ENCODE measurements at places on chromosomes 5 and 9.

DNA sequence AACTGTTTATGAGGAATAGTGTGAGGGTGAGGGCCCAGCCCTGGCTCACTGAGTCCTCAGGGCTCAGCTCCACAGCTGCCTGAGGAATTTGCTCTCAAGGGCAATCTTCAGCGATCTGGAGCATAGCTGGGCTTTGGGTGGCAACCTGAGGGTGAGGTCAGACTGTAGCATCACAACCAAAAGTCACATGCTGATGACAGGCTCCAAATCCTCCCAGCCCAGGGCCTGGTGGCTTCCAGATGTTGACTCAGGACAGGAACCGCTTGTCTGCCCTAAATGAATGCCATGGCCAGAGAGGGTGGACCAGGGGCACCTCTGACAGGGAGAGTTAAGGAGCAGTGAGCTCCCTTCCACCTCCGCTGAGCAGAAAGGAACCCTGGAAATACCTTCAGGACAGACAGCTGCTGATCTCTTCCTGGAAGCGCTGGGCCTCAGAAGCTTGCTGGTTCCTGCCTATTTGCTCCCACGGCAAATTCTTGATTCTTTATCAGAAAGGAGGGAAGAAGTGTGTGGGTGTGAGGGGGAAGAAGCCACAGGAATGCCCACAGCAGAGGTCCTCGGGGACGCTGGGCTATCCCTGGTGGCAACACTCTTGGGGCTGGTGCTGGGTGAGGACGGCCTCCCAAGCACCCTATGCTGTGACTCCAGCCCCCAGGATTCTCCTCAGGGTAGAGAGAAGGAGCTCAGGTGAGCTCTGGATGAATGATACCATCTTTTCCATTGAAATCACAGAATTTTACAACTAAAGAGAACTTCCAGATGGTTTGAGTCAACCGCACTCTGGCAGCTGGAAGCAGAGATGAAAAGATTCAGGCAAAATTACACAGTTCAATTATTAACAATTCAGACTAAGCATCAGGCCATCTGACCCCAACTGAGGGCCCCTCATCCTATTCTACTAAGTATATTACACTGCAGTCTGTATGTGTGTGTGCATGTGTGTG lies 13.8 kb upstream of the CTSL start:
- no peaks in the 10 kb centered on the region for H3K36me3 ChIP-seq
- peak overlapping the region; percentile 92 for H3K27ac ChIP-seq
- DNase-seq: peak; percentile 41
- no peak overlapping the region for H3K4me3 ChIP-seq
- no peaks in the 10 kb centered on the region for H3K27me3 ChIP-seq

DNA sequence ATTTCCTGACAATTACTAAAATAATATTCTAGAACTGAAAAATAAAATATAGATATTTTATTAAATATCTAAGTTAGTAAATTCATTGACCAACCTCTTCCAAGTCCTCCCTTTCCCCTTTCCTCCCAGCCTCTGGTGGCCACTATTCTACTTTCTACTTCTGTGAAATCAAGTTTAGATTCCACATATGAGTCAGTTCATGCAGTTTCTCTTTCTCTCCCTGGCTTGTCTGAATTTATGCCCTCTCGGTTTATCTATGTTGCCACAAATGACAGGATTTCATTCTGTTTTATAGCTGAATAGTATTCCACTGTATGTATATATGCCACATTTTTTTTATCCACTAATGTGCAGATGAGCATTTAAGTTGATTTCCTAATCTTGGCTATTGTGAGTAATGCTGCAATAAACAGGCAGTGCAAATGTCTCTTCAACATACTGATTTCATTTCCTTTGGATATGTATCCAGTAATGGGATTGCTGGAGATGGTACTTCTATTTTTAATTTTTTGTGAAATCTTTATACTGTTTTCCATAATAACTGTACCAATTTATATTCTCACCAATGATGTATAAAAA lies 52.3 kb downstream of the WDR36 start:
- no peaks in the 10 kb centered on the region for H3K36me3 ChIP-seq
- H3K27ac ChIP-seq: no peak overlapping the region
- H3K4me3 ChIP-seq: no peak overlapping the region
- H3K27me3 ChIP-seq: no peaks in the 10 kb centered on the region
- H3K4me1 ChIP-seq: no peaks in the 10 kb centered on the region

- peak; percentile 61 for DNase-seq
- no peaks in the 10 kb centered on the region for H3K27me3 ChIP-seq
- H3K4me3 ChIP-seq: no peak overlapping the region
- H3K36me3 ChIP-seq: peaks cover 13% of the 10 kb centered on the region
Observed at GRCh38 chr9:130707225-130707976, 13.8 kb downstream of the EXOSC2 start.

- H3K36me3 ChIP-seq: no peaks in the 10 kb centered on the region
- DNase-seq: peak; percentile 54
- H3K4me1 ChIP-seq: peaks cover 14% of the 10 kb centered on the region
- H3K27ac ChIP-seq: peak within 1 kb of the TSS; percentile 71
- no peaks in the 10 kb centered on the region for H3K27me3 ChIP-seq
Observed at GRCh38 chr9:35604578-35605350, at the start of gene TESK1. Gene TESK1 (plus strand): TSS chr9:35605262. CDS start chr9:35605620, 358 bp downstream.

DNA sequence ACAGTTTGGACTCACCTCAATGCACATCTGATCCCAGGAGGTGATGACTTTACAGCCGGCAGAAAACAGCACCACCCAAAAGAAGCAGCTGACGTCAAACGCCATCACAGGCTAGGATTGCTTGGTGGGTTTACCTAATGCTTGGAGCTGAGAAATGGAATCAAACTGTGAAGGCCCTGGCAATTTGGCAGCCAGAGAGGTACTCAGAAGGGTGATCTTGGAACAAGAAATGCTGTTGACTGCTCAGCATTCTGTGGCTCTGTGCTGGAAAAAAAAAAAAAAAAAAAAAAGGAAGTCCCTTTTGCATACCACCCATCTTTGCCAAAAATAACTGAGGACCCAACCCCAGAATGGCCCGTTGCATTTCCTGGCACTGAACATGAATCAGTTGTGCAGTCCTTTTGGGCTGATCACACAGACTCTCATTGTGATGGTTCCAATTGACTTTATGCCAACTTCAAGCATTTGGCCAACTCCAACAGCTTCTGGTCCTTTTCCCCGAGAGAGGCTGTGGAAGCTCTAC lies at the start of gene CD180:
TSS of gene CD180 (minus strand) at position 263 of the 523 bp plus-strand sequence. CDS start at position 105, 158 bp downstream.
- H3K27me3 ChIP-seq: no peaks in the 10 kb centered on the region
- no peak within 1 kb of the TSS for H3K27ac ChIP-seq
- no peaks in the 10 kb centered on the region for H3K36me3 ChIP-seq
- no peak within 1 kb of the TSS for H3K4me3 ChIP-seq

GRCh38 chr5:102759289-102759688 lies 4.2 kb downstream of the PAM start:
- no peak overlapping the region for H3K4me3 ChIP-seq
- no peaks in the 10 kb centered on the region for H3K27me3 ChIP-seq
- no peak for DNase-seq
- H3K36me3 ChIP-seq: no peaks in the 10 kb centered on the region
- peaks cover 28% of the 10 kb centered on the region for H3K4me1 ChIP-seq

DNA sequence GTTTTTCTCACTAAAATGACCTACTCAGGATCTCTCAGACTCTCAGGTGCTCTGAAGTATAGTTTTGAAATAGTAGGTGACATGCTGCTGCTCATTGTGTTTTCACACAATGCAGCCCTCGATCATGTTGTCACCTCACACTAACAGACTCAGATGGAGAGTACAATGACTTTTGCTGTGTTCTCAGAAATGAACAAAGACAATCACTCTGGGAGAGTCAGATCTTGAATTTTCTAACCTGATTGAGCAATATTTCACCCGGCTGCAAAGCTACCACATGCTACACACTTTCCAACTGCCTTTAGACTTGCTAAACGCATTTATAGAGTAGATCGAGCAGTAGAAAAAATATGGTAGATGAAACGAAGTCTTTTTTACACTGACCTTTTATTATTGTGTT lies 113.4 kb downstream of the ST8SIA4 start:
- H3K27ac ChIP-seq: no peak overlapping the region
- no peaks in the 10 kb centered on the region for H3K4me1 ChIP-seq
- no peak for DNase-seq
- H3K27me3 ChIP-seq: no peaks in the 10 kb centered on the region
- no peaks in the 10 kb centered on the region for H3K36me3 ChIP-seq

GRCh38 chr5:116754556-116754955 lies 179.9 kb upstream of the SEMA6A start:
- no peak overlapping the region for H3K27ac ChIP-seq
- H3K4me3 ChIP-seq: no peak overlapping the region
- DNase-seq: no peak
- no peaks in the 10 kb centered on the region for H3K36me3 ChIP-seq

GRCh38 chr9:131732061-131732526 lies 7.8 kb downstream of the RAPGEF1 start:
- no peaks in the 10 kb centered on the region for H3K36me3 ChIP-seq
- no peak for DNase-seq
- H3K27me3 ChIP-seq: no peaks in the 10 kb centered on the region
- H3K27ac ChIP-seq: no peak overlapping the region
- peaks cover 58% of the 10 kb centered on the region for H3K4me1 ChIP-seq

- no peak overlapping the region for H3K4me3 ChIP-seq
- no peaks in the 10 kb centered on the region for H3K27me3 ChIP-seq
- no peaks in the 10 kb centered on the region for H3K36me3 ChIP-seq
- H3K4me1 ChIP-seq: peaks cover 5% of the 10 kb centered on the region
- no peak overlapping the region for H3K27ac ChIP-seq
- DNase-seq: peak; percentile 57
Observed at GRCh38 chr5:71891856-71892255, 172.8 kb downstream of the CARTPT start.

- no peak overlapping the region for H3K4me3 ChIP-seq
- H3K27me3 ChIP-seq: no peaks in the 10 kb centered on the region
- H3K36me3 ChIP-seq: no peaks in the 10 kb centered on the region
- DNase-seq: peak; percentile 60
Observed at GRCh38 chr5:173789031-173789920, 98.9 kb upstream of the CPEB4 start.
